NCI-H510A (cell line): ENCODE measurements at places on chromosomes 16 and 17.

DNA sequence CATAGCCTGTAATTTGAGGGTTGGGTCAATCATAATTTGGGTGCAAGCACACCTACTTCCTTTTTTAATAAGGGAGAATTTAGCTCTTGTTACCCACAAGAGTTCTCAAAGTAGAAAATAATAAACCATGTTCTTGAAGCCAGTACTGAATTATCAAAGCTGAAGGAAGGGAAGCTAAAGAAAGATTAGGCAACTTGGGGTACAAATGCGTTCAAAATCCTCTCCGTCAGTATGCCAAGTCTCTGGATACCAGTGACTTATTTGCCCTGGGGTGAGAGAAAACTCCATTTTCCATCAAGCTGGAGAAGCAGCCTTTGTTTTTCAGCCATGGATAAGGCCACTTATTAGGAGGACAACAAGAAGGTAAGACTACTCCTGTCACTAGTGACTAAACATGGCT, 23.5 kb upstream of the DHRS13 start:
- DNase-seq, result no peak

GRCh38 chr17:82051776-82052637, at the start of the genes GPS1 and RFNG:
Gene GPS1 (plus strand): TSS chr17:82051898. CDS start chr17:82051932, 34 bp downstream.
Gene RFNG (minus strand): TSS chr17:82051811. CDS start chr17:82051766, 45 bp downstream.
- peak; percentile 68 for DNase-seq

GRCh38 chr16:30054959-30055553, 10.5 kb upstream of the ALDOA start:
- DNase-seq, result no peak

DNA sequence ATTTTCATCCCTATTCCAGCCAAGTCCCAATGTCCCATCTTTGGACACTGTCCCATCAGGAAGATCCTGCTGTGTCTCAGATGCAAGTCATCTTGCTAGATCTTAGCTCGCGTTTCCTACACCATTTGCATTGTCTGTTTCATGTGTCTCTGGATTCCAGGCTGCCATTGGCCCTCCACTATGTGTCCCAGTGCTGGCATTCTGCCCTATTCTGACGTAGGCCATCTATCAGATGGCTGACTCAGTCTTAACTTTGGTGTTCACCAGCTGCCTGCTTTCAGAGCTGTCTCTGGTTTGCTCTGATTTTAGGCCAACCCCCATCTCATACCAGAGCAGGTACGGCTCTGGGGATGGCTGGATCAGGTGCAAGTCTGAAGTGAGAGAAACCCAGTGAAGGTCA, 300.9 kb upstream of the ASIC2 start:
- DNase-seq, result no peak

DNA sequence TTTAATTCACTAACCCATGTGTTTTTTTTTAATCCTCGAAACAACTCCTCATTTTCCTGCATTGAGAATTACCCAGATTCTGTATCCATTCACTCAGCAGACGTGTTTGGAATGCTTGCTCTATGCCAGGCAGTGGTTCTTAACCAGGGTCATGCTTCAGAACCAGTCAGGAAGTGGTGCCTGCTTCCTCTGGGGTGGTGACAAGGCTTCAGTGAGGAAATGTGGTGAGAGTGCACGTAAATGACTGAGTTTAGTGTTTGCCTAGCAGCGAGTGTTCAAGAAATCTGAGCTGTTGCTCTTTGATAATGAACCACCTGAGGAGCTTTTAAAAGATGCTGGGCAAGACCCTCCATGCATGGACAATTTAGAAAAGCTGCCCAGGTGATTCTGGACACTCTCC, 9.9 kb downstream of the ZFP90 start:
- DNase-seq, result no peak

GRCh38 chr17:70912716-70913485, 743.6 kb downstream of the KCNJ2 start:
- no peak for DNase-seq

DNA sequence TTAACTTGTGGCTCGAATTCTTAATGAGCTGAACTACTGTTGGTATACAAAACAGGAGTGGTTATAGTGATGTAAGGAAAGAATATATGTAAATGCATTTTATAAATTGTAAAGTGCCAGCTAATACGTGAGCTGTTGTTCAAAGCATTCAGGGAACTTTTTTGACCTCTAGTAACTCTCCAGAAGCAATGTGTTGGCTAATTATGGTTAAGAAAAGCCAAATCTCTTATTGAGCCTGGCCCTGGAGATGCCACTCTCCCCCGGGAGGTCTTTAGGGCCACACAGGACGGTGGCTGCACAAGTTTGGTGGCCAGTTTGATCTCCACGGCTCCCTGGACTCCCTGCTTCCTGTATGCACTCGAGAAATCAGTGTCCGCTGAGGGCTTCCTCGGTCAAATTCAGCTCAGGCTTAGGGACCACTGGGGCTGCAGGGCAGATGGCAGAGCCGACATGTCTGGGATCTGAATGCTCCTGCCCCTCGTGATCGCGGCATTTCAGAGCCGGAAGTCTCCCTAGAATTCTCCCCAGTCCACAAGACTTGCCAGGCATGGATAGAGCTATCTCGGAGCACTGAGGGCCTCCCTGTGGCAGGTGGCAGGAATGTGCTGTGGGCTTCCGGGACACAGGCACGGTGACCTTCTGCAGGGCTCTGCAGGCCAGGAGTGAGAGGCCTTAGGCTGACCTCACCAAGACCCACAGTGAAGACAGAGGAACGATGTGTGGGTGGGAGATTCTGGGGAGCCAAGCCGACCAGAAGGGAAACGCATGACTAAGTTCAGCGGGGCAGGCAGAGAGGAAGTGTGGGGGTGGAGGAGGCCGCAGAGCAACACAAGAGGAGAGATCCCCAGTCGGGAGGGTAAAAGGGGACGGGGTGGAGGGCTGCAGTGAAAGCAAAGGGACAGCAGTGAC, 18.6 kb upstream of the PITPNM3 start:
- DNase-seq, result no peak

- DNase-seq, result no peak
Observed at GRCh38 chr17:48633266-48633677, 7.1 kb upstream of the HOXB9 start.

DNA sequence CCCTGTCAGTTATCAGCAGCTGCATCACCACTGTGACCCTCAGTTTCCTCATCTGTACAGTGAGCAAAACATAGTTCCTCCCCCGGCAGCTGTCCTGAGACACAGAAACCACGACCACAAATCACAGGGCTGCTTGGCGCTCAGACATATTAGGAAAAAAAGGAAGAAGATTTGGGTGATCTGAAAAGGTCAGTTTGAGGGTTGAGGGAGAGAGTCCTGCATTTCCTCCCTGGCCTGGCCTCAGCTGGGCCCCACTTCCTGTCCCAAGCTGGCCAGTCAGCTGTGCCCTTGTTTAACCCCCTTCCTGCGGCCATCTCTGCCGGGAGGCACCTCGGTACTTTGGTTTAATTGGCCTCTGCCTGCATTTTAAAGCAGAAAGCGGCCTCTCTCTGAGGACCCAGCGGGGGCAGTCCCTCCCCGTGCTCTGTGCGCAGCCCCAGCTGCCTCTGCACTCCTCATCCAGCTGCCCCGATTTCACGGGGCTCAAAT, 24.0 kb upstream of the CIBAR2 start:
- DNase-seq, result no peak

DNA sequence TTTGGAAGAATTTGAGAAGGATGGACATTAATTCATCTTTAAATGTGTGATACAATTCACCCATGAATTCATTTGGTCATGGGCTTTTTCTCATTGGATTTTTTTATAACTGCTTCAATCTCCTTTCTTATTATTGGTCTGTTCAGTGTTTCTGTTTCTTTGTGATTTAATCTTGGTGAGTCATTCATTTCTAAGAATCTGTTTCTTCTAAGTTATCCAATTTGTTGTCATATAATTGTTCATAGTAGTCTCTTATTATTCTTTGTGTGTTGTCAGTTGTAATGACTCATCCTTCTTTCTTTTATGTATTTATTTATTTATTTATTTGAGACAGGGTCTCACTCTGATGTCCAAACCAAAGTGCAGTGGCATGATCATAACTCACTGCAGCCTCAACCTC, 146.1 kb upstream of the ZNF267 start:
- DNase-seq, result no peak

- no peak for DNase-seq
Observed at GRCh38 chr16:83475108-83475507, 332.7 kb upstream of the HSBP1 start.

GRCh38 chr16:25487888-25488287, 203.9 kb upstream of the HS3ST4 start:
- no peak for DNase-seq

- no peak for DNase-seq
Observed at GRCh38 chr16:29745853-29746345, at the start of gene C16orf54. Gene C16orf54 (minus strand): TSS chr16:29745990. CDS start chr16:29744951, 1,039 bp downstream.

DNA sequence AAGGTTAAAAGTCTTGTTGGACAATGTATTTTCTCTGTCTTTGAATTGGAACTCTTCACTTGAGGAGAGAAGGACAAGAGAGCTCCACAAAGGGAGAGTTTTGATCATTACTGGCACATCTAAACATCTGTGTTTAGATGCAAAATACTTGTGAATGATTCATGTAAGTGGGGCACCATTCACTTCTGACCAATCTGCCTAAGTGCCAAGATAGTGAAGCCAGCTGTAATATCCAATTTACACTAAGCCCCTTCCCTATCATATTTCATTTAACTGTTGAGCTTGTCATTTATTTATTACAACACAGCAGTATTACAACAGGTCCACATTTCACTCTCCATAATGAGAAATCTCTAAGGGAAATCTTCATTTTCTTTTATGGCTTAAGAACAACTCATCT, 832.3 kb upstream of the GOT2 start:
- no peak for DNase-seq

DNA sequence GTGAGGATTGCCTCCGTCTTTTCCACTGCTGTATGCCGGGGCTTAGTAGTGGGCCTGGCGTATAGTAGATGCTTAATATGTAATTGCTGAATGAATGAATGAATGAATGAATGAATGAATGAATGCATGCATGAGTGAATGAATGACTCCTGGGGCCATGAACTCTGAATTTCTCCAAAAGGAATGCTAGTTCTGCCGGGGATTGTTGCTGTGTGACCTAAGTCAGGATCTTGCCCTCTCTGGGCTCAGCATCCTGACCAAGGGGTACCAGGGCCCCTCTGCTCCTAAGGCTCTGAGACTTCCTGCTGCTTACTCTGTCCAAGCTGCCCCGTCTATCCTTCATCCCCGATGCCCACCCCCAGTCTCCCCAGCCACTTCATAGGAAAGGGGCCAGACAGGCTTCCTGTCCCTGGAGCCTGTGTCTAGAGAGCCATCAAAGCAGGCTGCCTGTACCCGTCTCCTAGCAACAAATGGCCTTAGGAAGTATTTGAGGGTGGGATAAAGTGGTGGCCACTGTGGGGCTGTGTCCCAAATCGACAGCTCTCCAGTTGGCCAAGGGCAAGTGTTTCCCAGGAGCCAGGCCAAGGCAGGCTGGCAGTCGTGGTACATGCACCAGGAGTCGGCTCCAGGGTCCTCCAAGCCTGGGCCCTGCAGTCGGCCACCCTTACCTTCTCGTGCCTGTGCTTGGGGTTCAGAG, 11.6 kb upstream of the MPRIP start:
- DNase-seq, result no peak

GRCh38 chr16:48607056-48607825, 2.7 kb downstream of the N4BP1 start:
- DNase-seq, result no peak
